ENCODE measurements at places on chromosomes 2 and 18.
A peak's percentile ranks its signal among the peaks of the same experiment; 100 is the strongest.

- no peak for DNase-seq
Observed at GRCh38 chr2:212392544-212392943, 146.1 kb downstream of the ERBB4 start.

GRCh38 chr18:64403784-64404503, 255.1 kb upstream of the LINC00305 start:
- DNase-seq: no peak

DNA sequence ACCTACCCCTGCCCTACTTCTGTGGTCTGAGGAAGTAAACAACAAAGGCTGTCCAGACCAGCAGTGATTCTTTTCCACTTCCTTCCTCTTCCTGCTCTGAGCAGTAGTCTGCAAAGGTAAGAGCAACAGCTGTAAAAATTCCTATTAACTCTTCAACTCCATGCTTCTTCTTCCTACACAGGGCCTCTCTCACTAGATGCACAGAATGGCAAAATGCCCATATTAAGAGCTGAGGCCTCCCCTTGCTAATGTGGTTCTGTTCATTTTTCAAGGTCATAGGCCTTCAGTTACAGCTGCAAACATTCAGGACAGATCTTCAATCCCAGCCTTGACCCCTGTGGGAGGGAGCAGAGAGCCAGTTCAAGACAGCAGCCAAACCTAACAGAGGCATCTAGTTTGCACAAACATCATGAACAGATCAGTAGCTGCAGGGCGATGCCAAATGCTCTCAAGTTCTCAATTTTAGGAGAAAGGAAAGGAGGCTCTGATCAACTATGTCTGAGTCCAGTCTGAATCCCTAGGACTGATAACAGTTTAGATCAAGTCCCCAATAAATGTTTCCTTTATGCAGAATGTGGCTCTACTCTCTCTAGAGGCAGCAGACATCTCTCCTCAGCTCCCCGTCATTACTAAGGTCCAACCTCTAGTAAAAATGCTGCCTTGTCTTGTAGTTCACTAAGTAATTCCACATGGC, 20.9 kb downstream of the SLC40A1 start:
- DNase-seq: no peak

- DNase-seq: no peak
Observed at GRCh38 chr2:48952143-48952542, 196.6 kb upstream of the LHCGR start.

GRCh38 chr18:61556862-61557261, 223.6 kb downstream of the CDH20 start:
- peak; percentile 92 for DNase-seq
